NCI-H187 (cell line): ENCODE measurements at places on chromosomes 5 and 9.

DNA sequence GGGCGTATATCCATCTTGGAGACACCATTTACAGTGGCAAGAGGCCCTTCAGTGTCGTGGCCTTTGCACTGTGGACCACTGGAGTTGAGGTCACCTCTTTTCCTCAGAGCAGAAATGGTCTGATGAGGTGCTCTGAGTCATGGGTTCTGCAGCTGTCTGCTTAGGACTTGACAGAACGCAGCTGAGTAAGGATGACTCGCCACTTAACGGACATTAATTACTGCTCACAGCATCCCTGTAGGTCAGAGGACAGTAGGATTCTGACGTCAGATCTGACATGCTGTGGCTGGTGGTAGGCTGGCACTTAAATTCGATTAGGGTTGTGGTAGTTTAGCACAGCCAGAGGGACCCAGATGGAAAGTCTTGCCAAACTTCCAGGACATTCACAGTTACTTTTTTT lies 479.4 kb downstream of the DMAC1 start:
- no peak for DNase-seq

GRCh38 chr5:2756211-2757152 lies 5.0 kb upstream of the IRX2 start:
- no peak for DNase-seq

- no peak for DNase-seq
Measured at GRCh38 chr9:40909821-40910220, 218.7 kb downstream of the FOXD4L6 start.

GRCh38 chr9:115411516-115411915 lies 293.6 kb upstream of the TNC start:
- DNase-seq, result no peak

DNA sequence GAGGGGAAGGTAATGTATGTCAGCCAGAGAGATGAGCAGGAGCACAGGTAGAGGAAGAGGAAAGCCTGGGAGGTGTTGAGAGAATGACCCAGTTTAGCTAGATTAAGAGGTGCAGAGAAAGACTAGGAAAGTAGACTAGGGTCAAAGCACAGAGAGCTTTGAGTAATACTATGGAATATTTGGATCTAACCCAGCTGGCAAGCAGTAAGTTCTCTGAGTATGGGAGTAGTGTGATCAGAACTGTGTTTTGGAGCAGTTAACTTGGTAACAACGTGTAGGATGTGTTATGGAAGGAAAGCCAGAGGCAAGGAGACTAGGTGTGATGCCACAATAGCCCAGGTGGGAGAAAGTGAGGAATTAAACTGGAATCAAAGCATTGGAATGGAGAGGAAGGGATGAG lies 84.9 kb upstream of the PTGER4 start:
- no peak for DNase-seq

- no peak for DNase-seq
Measured at GRCh38 chr5:158246661-158247060, 387.7 kb upstream of the CLINT1 start.

- DNase-seq, result no peak
Measured at GRCh38 chr5:132268769-132269551, 11.5 kb downstream of the PDLIM4 start.

GRCh38 chr9:34663303-34663605 lies 797 bp upstream of the CCL27 start:
- no peak for DNase-seq

DNA sequence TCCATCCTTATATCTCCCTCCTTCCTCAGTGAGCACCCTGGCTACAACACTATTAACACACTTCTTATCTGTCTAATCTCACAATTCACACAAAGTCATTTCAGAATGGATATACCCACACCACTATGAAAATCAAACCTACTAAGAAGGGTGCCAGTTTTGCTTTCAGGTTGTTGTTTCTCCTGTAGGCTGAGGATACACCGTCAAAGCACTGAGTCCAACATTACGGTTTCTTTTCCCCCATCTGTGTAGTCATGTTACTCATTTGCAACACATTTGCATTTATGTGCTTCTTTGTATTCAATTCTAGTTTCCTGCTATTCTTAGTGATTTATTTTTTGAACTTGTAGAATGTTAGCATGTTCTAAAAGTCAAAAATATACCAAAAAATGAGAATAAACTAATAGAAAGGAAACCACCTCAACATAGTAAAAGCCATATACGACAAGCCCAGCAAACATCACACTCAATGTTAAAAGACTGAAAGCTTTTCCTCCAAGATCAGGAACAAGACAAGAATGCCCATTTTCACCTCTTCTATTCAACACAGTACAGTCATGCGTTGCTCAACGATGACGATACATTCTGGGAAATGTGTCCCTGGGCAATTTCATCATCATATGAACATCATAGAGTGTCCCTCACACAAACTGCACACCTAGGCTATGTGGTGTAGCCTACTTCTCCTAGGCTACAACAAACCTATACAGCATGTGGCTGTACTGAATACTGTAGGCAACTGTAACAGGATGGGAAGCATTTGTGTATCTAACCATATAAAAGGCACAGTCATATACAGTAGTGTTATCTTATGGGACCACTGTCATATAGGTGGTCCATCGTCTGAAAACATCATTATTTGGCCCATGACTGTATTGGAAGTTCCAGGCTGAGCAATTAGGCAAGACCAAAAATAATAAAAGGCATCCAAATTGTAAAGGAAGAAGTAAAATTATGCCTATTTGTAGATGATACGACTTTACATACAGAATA lies 6.3 kb downstream of the ROR2 start:
- no peak for DNase-seq

DNA sequence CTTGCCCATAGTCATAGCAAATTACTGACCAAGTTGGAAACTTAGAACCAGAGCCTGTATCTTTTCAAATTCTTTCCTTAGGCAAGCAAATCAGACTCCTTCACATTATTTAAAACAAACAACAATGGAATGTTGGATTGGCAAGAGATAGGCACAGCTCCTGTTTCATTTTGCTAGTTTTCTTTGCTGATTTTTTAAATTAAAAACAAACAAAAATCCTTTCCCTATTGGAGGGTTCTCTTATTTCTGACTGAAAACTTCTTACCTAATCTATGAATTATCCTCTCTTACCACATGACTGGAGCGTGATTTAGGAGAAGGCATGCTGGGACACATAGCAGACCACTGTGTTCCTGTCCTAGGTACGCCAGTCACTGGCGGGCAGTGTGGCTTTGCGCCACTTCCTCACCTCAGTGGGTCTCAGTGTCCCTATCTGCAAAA lies 63.0 kb downstream of the TTC39B start:
- no peak for DNase-seq

DNA sequence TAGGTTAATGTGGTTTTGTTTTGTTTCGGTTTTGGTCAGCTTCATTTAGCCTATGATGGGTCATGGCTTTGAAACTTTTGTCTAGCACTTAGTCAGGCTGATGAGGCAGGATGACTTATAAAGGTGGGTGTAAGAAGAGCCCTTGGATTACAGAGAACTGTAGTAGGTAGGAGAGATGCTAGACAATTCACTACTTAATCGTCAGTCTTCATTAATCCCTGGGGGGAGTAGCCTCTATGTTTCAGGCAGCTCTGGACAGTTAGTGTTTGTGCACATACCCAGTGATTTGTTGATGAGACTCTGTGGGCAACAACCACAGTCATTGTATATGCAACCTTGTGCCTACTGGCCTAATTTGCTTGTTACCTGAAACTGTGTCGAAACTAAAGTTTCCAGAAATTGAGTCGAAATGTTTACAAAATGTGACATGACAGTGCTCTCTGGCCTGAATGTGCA lies 113.3 kb downstream of the MTREX start:
- DNase-seq, result no peak

GRCh38 chr9:123456011-123456410 lies 100.0 kb downstream of the CRB2 start:
- DNase-seq, result no peak

DNA sequence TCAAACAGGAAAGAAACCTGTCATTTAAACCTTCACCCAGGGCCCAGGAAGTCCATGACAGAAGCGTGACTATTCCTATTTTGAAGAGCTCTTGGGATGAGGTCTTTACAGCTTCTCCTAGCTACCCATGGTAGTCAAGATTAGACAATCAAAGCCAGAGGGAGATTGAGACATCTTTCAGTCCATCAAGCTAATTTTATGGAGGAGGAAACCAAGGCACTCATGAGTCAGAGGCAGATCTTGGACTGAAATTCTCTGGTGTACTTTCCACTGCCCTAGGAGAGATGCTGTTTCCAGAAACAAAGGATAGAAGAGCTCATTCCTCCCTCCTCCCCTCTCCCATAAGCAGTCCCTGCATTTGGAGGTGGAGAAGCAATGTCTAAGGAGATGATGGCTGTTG lies 9.2 kb downstream of the TNFSF8 start:
- DNase-seq, result no peak

GRCh38 chr5:173567548-173567947 lies 48.9 kb downstream of the BOD1 start:
- DNase-seq, result no peak
